Activated naive CD8-positive, alpha-beta T cell treated with anti-CD3 and anti-CD28 coated beads, Interleukin-2, amount 50 U/mL, for 16 hours (primary cell): ENCODE measurements at places on chromosomes 11 and 22.

- DNase-seq = no peak
Observed at GRCh38 chr11:122714004-122714403, 58.5 kb downstream of the UBASH3B start.

DNA sequence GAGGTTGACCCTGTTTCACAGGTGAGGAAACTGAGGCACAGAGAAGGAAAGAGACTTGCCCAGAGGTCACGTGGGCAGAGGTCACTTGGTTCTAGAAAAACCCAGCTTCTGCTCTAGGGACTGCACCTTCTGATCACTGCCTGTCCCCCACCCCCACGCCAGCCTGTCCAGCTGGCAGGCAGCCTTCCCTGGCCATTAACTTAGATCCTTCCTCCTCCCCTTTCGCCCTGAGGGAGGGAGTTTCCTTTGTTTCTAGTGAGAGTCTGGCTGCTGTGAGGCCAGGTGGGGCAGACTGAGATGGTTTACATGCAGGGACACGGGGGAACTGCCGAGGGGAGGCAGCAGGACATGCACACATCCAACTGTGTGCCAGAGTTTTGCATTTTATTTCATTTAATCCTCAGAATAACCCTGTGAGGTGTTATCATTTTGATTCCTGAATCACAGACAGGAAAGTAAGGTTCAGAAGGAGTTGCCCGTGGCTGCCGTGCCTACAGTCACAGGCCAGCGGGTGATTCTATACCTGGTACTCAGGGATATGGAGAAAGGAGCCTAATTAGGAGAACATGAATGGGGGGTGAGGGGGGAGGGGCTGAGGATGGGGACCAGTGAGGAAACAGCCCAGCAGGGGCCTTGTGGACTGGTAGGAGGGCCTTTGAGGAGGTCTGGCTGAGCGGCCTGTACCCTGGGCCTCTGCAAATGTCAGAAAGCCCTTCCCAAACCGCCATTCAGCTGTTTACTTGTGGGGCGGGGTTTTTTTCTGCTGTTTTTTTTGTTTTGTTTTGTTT lies 3.4 kb downstream of the FAM83F start:
- no peak for DNase-seq

DNA sequence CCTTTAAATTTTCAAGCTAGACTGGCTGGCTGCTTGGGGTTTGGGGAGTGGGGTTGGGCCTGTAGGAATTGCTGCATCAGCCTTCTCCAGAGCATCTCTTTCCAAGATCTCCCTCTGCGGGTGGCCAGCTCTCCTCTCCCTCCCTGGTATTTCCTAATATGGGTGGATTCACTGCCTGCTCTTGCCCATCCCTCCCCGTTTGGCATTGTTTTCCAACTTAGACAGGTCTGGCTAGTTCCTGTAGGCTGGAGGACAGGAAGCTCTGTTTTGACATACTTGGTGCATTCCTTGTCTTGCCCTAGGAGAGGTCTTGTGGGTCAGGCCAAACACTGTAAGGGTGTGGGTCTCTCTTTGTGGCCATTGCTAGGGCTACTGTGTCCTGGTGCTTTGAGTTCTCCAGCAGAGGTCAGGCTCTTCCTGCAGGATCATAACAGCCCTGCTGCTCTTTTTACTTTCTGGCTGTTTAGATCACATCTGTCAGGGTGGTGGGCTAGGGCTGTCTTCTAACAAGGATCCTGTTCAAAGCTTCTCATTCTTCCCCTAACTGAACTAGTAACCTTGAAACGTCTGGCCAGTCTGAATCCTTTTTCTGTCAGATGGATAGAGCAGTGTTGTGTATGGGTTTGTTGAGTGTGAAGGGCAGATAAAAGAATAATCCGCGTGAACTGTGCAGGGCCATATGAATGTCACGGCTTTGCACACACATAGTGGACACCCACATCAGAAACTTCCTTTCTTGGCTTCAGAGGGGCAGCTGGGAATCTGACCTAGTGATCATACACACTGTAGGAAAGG lies 18.3 kb upstream of the MICALL1 start:
- DNase-seq = no peak

GRCh38 chr22:36763576-36763975 lies 12.3 kb downstream of the IFT27 start:
- DNase-seq = no peak

DNA sequence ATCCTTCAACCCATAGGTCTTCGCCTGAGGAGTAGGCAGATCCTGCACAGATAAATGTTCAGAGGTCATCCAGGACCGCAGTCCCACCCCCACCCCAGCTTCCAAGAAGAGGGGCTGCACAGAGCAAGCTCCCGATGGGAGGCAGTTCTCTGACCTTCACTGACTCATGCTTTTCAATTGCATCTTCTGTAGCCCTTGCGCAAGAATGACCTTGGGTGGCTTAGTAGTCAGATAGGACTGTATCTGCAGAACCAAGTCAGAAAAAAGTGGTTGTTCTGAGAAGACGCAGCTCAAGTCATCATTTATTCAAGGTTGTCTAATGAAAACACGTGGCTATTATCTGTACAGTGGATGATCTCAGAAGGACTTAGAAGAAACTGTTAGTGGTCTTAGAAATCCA lies 16.4 kb upstream of the GRAMD1B start:
- DNase-seq = no peak

- DNase-seq = no peak
Observed at GRCh38 chr11:88042238-88042637, 133.0 kb downstream of the RAB38 start.
